Smooth muscle cell of trachea (primary cell): ENCODE measurements at places on chromosomes 7 and 10. TPM values are rescaled to one million over a fixed set of nuclear protein-coding genes. Genes with fewer than 3 reads are reported as not detected.

Gene LYZL1
- total RNA-seq = not detected in 2 replicates

Gene ADAM22
- 1.0 and 1.5 TPM in 2 replicates for total RNA-seq

Gene DNMBP
- total RNA-seq = 29.9 and 31.4 TPM in 2 replicates

Gene TMEM213
- total RNA-seq = not detected in 2 replicates

Gene PDZD7
- total RNA-seq = 1.6 and 2.5 TPM in 2 replicates

Gene CALY
- total RNA-seq = 0.33 TPM in 1 of 2 replicates, not detected in the other

Gene GCC1
- 25.6 and 34.2 TPM in 2 replicates for total RNA-seq

Gene ASB15
- not detected in 2 replicates for total RNA-seq

Gene LIPJ
- total RNA-seq = 0.17 TPM in 1 of 2 replicates, not detected in the other

Gene LRRC61
- 0.15 and 3.3 TPM in 2 replicates for total RNA-seq

Gene CYP3A7
- 0.33 TPM in 1 of 2 replicates, not detected in the other for total RNA-seq

Gene DPP6
- not detected in 2 replicates for total RNA-seq

Gene BEND7
- total RNA-seq = 1.0 and 2.3 TPM in 2 replicates

Gene MACROH2A2
- 11.4 and 12.2 TPM in 2 replicates for total RNA-seq

Gene FAM180A
- total RNA-seq = 68.3 and 80.0 TPM in 2 replicates

Gene HSPA14
- total RNA-seq = 9.8 and 23.9 TPM in 2 replicates

Gene PUS7
- 10.9 and 20.4 TPM in 2 replicates for total RNA-seq

Gene TMEM130
- total RNA-seq = 0.44 and 1.7 TPM in 2 replicates

Gene SH2D4B
- total RNA-seq = not detected in 2 replicates

Gene PRKAG2
- 10.5 and 13.9 TPM in 2 replicates for total RNA-seq

Gene ASAH2B
- 1.3 and 1.6 TPM in 2 replicates for total RNA-seq
